ENCODE measurements at places on chromosomes 1 and 21.

DNA sequence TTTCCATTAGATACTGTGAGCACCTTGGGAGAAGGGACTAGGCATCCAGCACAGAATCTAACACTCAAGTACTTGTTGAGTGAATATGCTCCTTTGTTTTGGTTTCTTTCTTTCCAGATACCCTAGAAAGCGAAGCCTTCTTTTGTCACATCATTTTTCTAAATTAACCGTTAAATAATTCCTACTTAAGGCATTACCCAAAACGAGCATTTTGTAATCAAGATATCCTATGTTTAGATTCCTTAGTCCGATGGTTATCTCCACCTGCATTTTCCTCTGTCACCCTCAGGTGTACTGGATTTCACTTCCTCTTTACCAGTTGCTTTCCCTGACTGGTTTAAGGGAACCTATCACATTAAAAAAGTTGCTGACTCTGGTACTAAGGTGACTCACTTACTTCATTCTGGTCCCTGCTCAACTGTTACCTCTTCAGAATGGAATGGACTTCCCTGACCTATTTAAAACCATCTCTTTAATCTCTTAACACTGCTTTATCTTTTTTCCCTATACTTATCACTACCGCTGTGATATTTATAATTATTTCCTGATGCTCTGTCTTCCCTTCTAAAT lies 3.2 kb downstream of the B3GALNT2 start:
- no peak for DNase-seq

- DNase-seq = no peak
These were observed 13.6 kb downstream of the DIP2A start for GRCh38 chr21:46472246-46472645.

DNA sequence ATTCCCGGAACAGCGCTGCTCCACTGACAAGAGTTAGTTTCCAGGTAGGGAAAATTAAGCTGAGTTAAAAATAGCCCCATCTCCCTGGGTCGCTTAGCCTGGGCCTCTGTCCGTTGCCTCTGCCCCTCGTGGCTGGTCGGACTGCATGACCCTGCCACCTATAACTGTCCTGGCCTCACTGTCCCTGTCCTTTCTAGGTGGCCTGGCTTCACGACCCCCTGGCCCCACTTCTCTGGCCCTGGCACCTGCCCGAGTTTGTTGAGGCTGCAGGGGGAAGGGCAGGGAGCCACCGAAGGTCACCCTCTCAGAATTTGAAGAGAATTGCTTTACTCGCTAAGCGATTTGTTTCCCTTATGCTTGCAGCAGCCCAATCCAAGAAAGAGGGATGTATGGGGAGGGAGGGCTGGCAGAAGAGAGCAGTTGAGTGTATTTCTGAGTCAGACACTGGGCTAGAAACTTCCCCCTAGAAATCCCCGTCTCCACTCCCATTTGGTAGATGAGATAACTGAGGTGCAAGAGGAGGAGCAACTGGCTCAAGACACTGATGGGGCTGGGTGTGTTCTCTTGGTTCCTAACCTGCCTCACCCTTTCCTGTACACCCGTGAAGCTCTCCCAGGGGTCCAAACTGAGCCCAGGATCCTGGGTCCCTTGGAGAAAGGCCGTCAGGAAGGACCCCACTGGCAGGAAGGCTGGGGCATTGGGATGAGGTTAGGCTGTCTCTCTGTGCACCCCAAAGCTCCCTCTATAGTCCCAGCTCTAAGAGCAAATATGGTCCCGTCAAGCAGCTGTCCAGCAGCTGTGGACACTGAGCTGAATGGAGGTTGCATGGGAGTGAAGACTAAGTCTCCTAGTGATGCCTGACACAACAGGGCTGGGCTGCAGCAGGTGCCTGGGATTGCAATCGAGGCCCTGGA lies 2.9 kb upstream of the EDN2 start:
- no peak for DNase-seq

GRCh38 chr1:244680667-244681066 lies 27.7 kb downstream of the DESI2 start:
- no peak for DNase-seq

- DNase-seq = no peak
These were observed 62.5 kb upstream of the EFHD2 start for GRCh38 chr1:15347182-15347581.

DNA sequence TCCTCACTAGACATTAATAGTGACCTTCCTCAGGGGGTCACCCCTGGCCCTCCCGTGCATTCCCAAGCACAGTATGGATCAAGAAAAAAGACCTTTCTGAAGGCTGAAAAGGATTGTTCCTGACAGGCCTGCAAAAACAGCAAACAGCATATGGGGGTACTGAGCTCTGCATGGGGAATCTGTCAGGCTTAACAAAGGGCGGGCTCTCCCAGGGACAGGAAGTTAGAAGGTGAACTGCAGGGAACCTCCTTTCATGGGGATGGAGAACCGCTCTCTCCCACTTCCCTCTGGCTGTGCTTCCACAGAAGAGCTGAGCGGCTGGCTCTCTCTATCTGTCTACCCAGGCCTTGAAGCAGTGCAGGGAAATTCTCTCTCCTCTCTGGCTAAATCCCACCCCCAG lies 91.7 kb downstream of the DTL start:
- peak; percentile 68 for DNase-seq

GRCh38 chr1:14977338-14977931 lies 176.1 kb upstream of the TMEM51 start:
- no peak for DNase-seq

- DNase-seq = no peak
These were observed 19.6 kb downstream of the SDC3 start for GRCh38 chr1:30888975-30889374.

DNA sequence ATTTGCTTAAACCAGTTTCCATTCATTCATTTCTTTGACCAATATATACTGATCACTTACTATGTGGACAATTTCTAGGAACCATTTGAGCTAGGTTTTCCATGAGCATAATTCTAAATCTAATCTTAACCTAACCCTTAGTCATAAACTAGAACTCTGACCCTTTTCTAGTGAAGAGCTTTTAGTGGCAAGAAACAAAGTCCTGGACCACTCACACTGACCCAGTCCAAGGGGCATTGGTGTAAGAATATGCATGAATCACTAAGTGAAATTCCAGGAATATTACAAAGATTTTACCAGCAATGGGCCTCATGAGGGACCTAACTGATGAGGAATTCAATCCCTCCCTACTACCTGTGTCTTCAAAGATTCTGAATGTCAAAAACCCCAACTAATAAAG lies 40.6 kb upstream of the SLC2A1 start:
- no peak for DNase-seq

Measured in NT2/D1 (cell line).